ENCODE measurements at places on chromosomes 2 and 18.
A peak's percentile ranks its signal among the peaks of the same experiment; 100 is the strongest.

GRCh38 chr2:61705625-61706024 is 148.2 kb downstream of the FAM161A start:
- no peak for DNase-seq

DNA sequence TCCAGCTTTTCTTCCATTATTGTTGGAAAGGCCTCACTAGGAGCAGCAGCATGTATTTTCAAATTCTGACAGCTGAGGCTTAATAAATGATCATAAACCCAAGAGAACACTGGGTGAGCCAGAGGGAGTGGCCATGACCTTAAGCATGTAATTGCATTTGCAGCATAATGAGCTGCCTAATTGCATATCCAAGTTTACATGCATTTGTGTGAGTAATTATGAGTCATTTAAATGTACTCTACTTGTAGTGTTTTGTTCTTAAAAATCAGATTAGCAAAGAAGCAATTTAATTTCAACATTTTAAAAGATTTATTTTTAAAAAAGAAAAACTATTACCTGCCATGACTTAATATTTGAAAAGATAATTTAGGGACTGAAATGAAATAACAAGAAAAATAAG is 74.8 kb downstream of the NOL10 start:
- DNase-seq, result no peak

- peak; percentile 73 for DNase-seq
These were observed 8.4 kb upstream of the MGAT5 start for GRCh38 chr2:134245340-134245984.

DNA sequence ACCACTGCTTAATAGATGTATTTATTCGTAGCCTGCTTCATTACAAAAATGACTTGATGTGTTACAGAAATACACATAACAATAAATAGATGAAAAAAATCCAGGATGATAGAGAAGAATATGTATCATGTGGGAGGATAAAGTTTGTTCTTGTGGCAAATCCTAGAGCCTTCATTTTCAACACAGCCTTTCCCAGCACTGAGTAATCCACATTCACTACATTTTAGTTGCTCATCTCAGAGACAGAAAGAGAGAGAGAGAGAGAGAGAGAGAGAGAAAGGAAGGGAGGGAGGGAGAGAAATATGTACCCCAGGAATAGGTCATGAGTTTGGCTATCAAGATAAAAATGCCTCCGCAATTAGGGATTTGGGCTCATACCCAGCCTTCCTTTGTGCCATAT is 144.3 kb downstream of the RBMS1 start:
- no peak for DNase-seq

DNA sequence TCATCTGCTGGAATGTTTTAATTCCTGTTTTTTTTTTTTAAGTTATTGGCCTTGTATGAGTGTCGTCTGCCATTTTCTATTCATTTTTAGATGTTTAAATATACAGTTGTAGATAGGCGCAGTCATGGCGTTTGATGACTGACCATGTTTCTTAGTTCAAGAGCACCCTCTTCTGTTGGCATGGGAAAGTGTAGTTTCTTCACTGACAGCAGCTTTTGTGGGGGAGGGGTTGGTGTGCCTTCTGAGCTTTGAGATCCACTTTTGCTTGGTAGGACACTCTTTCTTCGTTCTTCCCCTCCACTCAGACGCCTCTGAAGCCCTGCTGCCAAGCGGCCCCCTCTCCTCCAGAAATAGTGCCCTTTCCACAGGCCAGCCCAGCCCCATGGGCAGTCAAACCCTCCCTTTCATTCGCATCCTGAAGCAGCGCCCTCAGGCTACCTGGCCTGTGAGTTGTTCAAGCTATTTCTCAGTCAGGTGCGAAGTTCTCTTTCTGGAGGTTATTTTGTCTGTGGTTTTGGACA is 492.0 kb downstream of the TNS1 start:
- no peak for DNase-seq

GRCh38 chr2:96315400-96316071 is 9.6 kb upstream of the ITPRIPL1 start:
- no peak for DNase-seq

- DNase-seq, result no peak
These were observed 260.4 kb upstream of the MEIS1 start for GRCh38 chr2:66174491-66174890.

- DNase-seq, result no peak
These were observed 274.0 kb downstream of the TSN start for GRCh38 chr2:122029456-122029855.

DNA sequence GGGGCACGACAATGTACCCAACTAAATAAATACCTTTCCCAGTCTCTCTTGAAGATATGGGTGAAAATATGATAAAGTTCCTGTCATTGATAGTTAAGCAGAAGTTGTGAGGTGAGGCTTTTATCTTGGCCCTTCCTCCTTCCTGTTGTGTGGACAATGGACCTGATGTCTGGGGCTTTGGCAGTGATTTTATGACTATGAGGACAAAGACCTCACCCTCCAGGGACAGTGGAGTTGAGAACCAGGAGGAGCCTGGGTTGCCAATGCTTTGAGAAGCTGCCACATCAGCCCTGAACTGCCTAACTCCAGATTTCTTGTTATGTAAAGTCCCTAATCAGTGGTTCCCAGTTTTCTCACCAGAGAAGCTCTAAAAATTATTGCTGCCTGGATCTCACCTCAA is 20.8 kb upstream of the MGAT4A start:
- no peak for DNase-seq

GRCh38 chr2:163247847-163248220 is 409.3 kb upstream of the KCNH7 start:
- DNase-seq, result no peak

DNA sequence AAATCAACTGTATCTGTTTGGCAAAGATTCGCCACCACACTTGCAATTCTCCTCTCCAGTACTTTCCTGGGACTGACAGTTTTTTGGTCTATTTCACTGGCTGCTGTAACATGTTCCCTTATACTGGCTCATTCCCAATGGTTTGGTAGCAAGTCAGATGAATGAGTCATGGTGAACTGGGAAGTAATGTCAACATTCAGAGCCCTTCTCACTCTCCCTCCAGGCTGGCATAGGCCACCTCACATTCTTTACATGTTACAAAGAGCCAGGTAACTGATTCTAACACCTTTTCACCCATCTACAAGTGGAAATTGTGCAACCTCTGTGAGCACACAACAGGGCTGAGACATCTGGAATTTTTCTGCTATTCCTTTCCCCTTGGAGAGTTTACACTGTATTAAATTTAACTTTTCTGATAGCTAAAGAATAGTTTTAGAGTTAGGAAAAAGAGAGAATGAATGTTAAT is 111.3 kb upstream of the TLK1 start:
- DNase-seq, result no peak

GRCh38 chr2:55843096-55843993 is 80.2 kb downstream of the EFEMP1 start:
- DNase-seq, result no peak

GRCh38 chr2:171128461-171128860 is 32.2 kb downstream of the TLK1 start:
- no peak for DNase-seq

DNA sequence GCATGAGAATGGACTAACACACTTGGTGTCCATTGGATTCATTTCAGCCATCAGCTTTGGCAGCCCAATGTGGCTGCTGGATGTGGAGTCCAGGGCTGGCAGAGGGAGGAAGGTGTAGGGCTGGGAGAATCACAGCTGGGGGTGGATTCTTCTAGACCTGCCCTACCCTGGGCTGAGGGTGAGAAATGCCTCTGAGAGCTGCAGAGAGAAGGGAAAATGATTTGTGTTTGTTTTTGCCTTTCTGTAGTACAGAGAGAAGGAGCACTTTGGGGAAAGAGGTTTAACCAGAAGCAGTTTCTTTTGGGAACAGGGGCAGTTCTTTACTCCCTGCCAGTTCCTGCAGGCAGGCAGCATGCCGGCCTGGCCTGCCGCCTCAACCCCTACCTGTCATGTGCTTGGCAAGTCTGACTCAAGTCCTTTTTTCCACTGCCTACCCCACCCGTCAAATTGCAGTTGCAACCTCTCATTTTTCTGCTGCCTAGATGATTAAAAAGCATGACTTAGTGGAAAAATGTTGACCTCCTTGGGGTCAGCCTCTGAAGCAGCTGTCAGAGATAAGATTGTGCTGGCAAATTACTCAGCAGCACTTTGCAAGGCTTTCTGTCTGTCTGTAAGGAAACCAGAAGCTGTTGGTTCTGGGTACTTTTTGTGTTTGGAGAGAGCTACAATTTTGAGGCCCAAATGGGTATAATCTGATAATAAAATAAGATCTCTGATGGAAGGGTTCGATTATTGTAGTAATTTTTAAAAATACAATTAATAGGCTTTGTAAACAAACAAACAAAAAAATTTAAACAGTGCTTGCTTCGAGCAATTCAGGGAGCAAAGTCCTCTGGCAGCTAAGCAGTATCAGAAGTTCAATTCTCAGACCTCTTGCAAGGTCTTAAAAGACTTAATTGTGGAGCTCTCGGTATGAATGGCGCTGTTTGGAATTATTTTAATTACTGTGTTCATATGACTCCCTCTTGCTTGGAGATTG is 21.7 kb downstream of the LBH start:
- DNase-seq, result peak; percentile 25

- no peak for DNase-seq
These were observed 136.8 kb downstream of the LRP1B start for GRCh38 chr2:141994066-141994465.

GRCh38 chr2:220064111-220065030 is 436.9 kb downstream of the SLC4A3 start:
- DNase-seq, result no peak

DNA sequence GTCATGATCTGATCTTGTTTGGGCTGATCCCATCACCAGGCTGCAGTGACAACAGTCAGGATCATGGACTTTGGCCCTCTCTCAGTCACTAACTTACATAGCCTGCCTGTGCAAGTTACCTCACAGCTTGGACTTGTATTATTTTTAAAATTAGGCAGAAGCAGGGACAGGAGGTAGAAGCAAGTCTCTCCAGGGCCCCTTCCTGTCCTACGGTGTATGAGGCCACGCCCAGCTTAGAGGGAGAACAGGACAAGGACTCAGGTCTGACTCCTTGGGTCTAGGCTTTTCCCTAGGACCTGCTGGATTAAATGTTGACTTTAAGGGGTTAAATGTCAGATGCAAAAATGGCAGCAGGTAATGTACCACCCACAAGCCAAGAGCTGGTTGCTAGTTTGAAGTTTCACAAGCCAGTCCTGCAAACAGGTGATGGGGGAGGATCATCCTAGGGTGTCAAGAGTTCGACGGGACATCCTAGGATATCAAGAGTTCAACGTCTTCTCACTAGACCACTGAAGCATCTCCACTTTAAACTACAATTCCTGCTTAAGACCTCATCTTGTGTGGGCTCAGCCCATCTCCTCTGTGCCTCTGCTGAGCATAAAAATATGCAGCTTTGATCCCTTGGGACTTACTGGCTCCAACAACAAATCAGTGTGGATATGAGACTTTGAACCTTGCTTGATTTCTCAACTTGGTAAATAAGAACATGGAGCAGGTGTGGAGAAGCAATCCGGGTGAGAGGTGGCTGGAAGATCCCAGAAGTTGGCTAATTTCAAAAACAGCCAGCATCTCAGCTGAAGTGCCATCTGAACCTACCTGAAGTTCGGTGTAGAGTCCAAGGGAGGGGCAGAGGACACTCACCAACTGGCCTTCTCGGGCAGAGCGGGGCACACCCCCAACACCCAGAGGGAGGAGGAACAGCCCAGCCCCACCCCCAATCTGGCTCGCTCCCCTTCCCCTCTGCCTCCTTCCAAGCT is 39.5 kb downstream of the SFXN5 start:
- no peak for DNase-seq

GRCh38 chr2:207812058-207812725 is 42.5 kb upstream of the FZD5 start:
- no peak for DNase-seq

Measured in stimulated activated CD8-positive, alpha-beta memory T cell treated with anti-CD3 and anti-CD28 coated beads, Interleukin-7, amount 100 ng/mL, for 1 hour (primary cell).